ENCODE measurements at places on chromosomes 4 and X. TPM values are rescaled to one million over a fixed set of nuclear protein-coding genes. Genes with fewer than 3 reads are reported as not detected.

DNA sequence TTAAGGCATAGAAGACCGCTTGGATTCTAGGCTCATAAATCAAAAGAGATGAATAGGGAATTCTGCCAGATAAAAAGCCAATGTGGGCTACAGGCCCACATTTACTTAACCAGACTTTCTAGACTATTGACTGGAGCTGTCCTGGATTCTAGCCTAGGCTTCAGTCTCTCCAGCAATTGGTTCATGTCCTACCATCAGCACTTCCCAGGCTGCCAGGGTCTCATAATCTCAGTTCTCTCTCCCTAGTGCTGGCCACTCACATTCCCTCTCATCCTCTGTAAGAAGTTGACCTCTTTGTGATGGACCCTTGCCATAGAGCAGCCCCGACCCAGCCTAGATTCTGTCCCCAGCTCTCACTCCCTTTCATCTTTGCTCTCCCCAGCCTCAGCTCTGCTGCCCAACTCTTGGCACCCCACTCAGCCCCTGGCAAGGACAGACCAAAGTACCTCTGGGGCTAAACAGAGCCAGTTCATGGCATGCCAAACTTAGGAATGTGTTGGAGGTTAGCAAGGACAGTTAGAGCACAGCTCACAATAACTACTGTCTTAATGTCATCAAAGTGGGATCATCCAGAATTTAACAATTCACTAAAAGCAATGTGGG, 396.2 kb downstream of the INPP4B start:
- no peak for DNase-seq
- H3K27me3 ChIP-seq = no peaks in the 10 kb centered on the region
- H3K27ac ChIP-seq = no peak overlapping the region
- H3K4me3 ChIP-seq = no peak overlapping the region
- no peaks in the 10 kb centered on the region for H3K36me3 ChIP-seq

GRCh38 chr4:117740736-117741135, 293.6 kb upstream of the NDST3 start:
- H3K36me3 ChIP-seq = no peaks in the 10 kb centered on the region
- H3K27me3 ChIP-seq = no peaks in the 10 kb centered on the region
- DNase-seq = no peak
- H3K27ac ChIP-seq = no peak overlapping the region
- no peaks in the 10 kb centered on the region for H3K4me1 ChIP-seq

DNA sequence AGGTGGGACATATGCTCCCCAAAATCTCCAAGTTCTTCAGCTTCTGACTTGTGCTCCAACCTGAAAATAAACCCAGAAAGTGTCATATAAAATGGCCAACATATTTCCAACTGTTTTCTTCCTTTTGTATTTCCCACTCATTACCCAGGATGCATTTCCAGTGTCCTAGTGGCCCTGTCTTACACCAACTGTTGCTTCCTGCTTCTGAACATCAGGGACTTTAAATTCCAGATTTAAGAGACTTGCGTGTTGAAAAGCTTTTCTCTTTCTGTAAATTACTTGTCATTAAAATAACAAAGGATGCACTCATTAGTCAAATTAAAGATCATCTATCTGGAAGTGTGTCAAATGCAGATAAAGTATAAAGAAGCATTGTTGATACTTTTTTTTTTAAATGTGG, 19.9 kb downstream of the MID1 start:
- H3K27me3 ChIP-seq = no peaks in the 10 kb centered on the region
- H3K4me1 ChIP-seq = peaks cover 7% of the 10 kb centered on the region
- H3K4me3 ChIP-seq = no peak overlapping the region
- no peak overlapping the region for H3K27ac ChIP-seq

GRCh38 chrX:106692425-106693065, 34.0 kb upstream of the RNF128 start:
- no peak overlapping the region for H3K4me3 ChIP-seq
- H3K4me1 ChIP-seq = no peaks in the 10 kb centered on the region
- DNase-seq = no peak
- H3K27ac ChIP-seq = no peak overlapping the region

- no peaks in the 10 kb centered on the region for H3K27me3 ChIP-seq
- H3K27ac ChIP-seq = no peak overlapping the region
- H3K4me3 ChIP-seq = no peak overlapping the region
- H3K4me1 ChIP-seq = peaks cover 4% of the 10 kb centered on the region
- H3K36me3 ChIP-seq = no peaks in the 10 kb centered on the region
Measured at GRCh38 chr4:141376769-141377168, 156.1 kb downstream of the ZNF330 start.

DNA sequence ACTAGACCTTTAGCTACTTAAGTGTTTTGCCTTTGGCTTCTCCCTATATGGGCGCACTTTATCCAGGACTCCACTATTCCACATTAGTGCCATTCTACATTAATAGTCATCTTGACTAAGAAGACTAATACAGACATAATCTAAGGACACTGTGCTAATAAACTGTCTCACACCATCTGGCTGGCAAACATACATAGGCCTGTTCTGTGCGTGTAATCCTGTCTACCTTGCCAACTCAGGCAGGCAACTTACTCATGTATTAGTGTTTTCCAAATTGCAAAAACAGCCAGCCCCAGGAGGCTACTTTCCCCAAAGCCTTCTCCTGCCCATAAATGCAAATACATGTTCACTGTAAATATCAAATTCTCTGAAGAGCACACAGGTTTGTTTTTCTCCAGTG, 587.3 kb downstream of the TMA16 start:
- H3K4me1 ChIP-seq = no peaks in the 10 kb centered on the region
- H3K27ac ChIP-seq = no peak overlapping the region
- H3K27me3 ChIP-seq = no peaks in the 10 kb centered on the region
- H3K36me3 ChIP-seq = no peaks in the 10 kb centered on the region
- DNase-seq = no peak
- no peak overlapping the region for H3K4me3 ChIP-seq

DNA sequence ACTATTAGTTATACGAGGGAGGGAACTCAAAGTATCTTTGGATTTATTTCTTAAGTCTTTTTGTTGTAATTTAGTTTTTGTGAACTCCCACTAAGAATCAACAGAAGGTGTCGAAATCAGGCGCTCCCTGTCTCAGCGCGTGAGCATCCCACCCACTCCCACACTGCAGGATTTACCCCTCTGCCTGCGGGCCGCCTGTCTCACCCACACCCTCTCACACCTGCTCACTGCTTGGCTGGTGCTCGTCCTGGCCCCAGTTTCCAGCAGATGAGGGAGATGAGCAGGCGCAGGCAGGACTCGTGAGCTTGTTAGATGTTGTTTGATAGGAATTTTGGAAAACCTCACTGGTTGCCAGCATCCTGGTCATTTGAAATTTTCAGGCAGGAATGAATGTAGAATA, 20.8 kb upstream of the HGFAC start:
- no peaks in the 10 kb centered on the region for H3K27me3 ChIP-seq
- no peak overlapping the region for H3K4me3 ChIP-seq
- DNase-seq = no peak

- DNase-seq = no peak
- H3K27me3 ChIP-seq = no peaks in the 10 kb centered on the region
- H3K4me3 ChIP-seq = no peak overlapping the region
- H3K4me1 ChIP-seq = no peaks in the 10 kb centered on the region
Measured at GRCh38 chrX:118585296-118585695, 89.7 kb downstream of the DOCK11 start.

- no peak overlapping the region for H3K27ac ChIP-seq
- no peak for DNase-seq
- no peaks in the 10 kb centered on the region for H3K36me3 ChIP-seq
- no peak overlapping the region for H3K4me3 ChIP-seq
Measured at GRCh38 chrX:136046295-136047015, 61.2 kb downstream of the SLC9A6 start.

- H3K4me3 ChIP-seq = no peak overlapping the region
- H3K36me3 ChIP-seq = no peaks in the 10 kb centered on the region
- DNase-seq = peak; percentile 65
- no peak overlapping the region for H3K27ac ChIP-seq
- H3K27me3 ChIP-seq = no peaks in the 10 kb centered on the region
- H3K4me1 ChIP-seq = no peaks in the 10 kb centered on the region
Measured at GRCh38 chr4:139099366-139099982, 77.5 kb downstream of the ELF2 start.

DNA sequence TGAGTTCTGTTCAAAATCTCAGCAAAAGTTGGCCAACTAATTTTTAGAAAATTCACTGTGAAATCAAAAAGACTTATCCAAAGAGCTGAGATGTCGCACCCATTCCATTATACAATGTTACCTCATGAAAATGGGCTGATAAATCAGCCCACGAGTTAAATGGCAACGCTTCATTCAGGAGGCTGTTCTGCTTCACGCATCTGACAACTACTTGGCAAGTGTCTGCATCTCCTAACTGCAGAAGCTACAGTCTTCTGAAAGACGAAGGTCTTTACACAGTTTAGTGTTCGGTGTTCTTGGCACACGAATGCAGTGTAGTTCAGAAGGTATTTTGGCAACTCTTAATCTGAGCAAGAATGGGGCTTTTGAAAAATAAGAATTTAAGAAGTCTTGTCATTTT, 166.6 kb upstream of the DKK2 start:
- no peaks in the 10 kb centered on the region for H3K36me3 ChIP-seq
- H3K4me1 ChIP-seq = no peaks in the 10 kb centered on the region
- no peak overlapping the region for H3K27ac ChIP-seq
- no peak overlapping the region for H3K4me3 ChIP-seq
- DNase-seq = no peak

- H3K36me3 ChIP-seq = no peaks in the 10 kb centered on the region
- no peak for DNase-seq
- H3K4me3 ChIP-seq = no peak overlapping the region
- H3K27me3 ChIP-seq = no peaks in the 10 kb centered on the region
Measured at GRCh38 chr4:72496119-72496518, 72.9 kb downstream of the ADAMTS3 start.

DNA sequence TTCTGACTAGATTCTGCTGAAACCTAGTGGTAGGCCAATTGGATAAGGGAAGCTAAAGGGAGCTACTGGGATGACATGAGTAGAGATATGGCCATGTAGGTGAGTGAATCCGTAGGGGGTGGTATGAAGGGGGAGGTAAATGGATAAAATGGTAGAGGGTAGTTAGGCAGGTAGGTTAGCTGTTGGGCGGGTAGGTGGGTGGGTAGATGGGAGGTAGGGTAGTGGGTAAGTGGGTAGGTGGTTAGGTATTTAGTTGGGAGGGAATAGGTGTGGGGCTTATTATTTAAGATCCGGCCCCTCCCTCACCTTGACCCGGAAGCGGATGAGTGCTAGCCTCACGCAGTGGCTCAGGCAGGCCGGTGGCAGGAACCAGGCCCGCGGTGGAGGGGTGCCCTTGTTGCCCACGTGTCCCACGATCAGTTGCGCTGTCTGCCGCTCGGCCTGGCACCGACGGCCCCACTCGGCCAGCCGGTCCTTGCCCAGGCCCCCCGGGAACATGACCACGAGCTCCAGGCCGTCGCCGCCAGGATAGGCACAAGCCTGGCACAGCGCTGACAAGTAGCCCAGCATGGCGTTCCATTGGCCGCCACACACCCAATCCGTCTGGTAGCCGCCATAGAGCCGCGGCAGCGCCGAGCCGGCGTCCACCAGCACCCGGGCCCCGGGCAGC, 725 bp downstream of the FAM120C start:
- H3K4me3 ChIP-seq = peak overlapping the region; percentile 58
- DNase-seq = peak; percentile 44
- H3K4me1 ChIP-seq = peaks cover 37% of the 10 kb centered on the region
- peaks cover 7% of the 10 kb centered on the region for H3K36me3 ChIP-seq
- H3K27ac ChIP-seq = peak overlapping the region; percentile 46

GRCh38 chr4:106704253-106704870, 331.8 kb downstream of the DKK2 start:
- DNase-seq = no peak
- no peaks in the 10 kb centered on the region for H3K27me3 ChIP-seq
- H3K4me1 ChIP-seq = no peaks in the 10 kb centered on the region
- no peaks in the 10 kb centered on the region for H3K36me3 ChIP-seq

DNA sequence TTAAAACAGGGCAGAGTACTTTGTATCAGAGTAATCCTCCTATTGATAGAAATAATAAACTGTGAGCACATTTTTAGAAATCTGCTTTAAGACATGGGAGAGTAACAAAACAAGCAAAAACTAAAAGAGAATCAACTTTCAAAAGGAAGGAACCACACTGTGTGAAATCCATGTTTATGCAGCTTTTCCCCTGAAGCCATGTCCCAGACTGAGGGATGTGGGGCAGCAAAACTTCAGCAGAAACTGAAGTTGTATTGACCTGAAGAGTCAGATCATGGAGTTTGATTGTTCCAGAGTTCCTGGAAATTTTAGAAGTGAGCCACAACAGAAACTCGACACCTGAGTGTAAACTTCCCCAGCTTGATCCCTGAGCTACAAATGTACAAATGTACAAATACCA, 53.2 kb downstream of the COMMD8 start:
- H3K27ac ChIP-seq = no peak overlapping the region
- H3K27me3 ChIP-seq = no peaks in the 10 kb centered on the region
- no peak for DNase-seq
- no peaks in the 10 kb centered on the region for H3K4me1 ChIP-seq
- no peaks in the 10 kb centered on the region for H3K36me3 ChIP-seq
- H3K4me3 ChIP-seq = no peak overlapping the region

DNA sequence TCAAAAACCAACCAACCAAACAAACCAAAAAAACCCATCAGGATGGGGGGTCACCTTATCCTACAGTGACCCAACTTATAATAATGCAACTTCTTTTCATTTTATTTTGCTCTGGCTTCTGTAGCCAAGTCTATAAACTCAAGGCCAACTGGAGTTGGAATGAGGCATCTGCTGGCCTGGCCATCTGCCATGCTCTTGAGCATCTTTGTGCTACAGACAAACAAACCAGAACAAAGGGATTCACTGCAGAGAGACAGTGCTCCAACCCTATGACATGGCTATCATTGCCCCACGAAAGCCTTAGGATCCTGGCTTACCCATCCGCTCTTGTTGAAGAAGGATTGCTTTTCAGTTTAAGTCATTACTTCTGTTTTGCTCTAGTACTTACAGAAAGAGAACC, 49.2 kb upstream of the SCRG1 start:
- no peaks in the 10 kb centered on the region for H3K27me3 ChIP-seq
- DNase-seq = no peak
- H3K27ac ChIP-seq = no peak overlapping the region

GRCh38 chrX:18886005-18886343, 97.9 kb downstream of the PHKA2 start:
- no peak overlapping the region for H3K27ac ChIP-seq
- H3K4me3 ChIP-seq = peak overlapping the region; percentile 30
- H3K4me1 ChIP-seq = peaks cover 16% of the 10 kb centered on the region
- peak; percentile 2 for DNase-seq
- no peaks in the 10 kb centered on the region for H3K27me3 ChIP-seq
- H3K36me3 ChIP-seq = no peaks in the 10 kb centered on the region

DNA sequence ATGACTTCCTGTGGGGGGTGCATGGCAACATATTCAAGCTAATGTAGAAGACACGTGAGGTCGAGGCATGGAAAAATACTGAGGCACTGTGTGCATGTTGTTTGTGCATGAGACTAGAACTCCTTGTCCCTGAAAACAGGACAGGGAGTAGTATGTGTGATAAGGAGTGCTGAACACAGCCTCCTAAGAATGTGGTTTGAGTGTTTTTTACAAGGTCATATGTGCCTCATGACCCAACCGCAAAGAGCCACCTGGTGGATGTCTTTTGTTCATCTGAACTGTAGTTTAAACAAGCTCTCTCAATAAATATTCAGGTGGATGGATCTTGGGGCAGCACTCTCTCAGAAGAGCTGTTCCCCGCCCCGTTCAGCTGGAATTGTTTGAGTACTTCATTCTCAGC, 226.6 kb downstream of the NLGN4X start:
- DNase-seq = no peak
- H3K4me3 ChIP-seq = no peak overlapping the region
- H3K27ac ChIP-seq = no peak overlapping the region
- H3K4me1 ChIP-seq = no peaks in the 10 kb centered on the region
- H3K27me3 ChIP-seq = no peaks in the 10 kb centered on the region

Gene MAGEA8
- not detected for total RNA-seq

Gene FNIP2
- 29.6 TPM for total RNA-seq

Gene FAM9C
- total RNA-seq = not detected

Gene TLR3
- 1.6 TPM for total RNA-seq

Gene USP17L21
- not detected for total RNA-seq

Gene LRAT
- not detected for total RNA-seq

Gene TMEM31
- total RNA-seq = not detected

Gene RIBC1
- 0.39 TPM for total RNA-seq

Gene GRIA2
- not detected for total RNA-seq
